ENCODE measurements at places on chromosomes 12 and 14.

DNA sequence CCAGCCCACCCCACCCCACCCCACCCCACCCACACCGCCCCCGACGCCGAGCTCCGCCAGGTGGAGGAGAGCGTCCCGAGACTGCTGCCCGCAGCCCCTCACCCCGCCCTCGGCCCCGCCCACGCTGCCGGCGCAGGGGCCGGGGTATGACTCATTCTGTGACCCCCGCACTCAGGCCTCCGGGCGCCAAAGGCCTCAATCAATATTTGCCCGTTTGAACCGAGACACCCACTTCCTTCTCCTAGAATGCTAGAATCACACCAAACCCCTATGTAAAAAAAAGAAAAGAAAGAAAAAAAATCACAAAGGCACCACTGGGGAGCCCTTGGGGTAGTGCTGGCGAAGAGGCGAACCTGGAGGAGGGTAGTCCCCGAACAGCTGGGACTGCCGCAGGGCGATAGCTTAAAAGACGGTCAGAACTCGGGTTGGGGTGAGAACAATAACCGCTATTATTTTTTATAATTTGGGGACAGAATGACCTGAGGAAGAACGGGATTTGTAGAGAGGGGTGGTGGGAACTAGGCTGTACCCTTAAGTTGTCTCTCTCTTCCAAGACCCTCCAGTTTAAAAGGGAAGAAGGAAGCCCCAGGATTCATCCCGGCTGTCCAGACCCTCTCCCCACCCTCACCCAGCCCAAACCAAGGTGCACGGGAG is 894 bp downstream of the KRT8 start:
- DNase-seq, result no peak

DNA sequence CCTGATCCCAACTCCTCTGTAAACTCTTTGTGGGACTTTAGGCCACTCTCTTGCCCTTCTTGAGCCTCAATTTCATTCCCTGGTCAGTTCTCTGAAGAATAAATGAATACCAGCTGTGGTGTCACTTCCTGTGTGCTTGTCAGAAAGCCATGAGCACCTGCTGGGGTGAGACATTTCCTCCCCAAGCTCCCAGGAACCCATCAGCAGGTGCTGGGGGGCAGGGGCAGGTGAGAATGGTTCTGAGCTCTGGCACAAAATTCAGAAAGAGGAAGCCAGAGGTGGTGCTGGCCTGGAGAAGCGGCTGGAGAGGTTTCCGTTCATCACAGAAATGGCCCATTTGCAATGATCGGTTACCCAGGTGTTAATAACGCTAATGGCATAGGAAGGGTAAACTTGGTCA is 14.9 kb downstream of the LHX5 start:
- DNase-seq, result no peak

DNA sequence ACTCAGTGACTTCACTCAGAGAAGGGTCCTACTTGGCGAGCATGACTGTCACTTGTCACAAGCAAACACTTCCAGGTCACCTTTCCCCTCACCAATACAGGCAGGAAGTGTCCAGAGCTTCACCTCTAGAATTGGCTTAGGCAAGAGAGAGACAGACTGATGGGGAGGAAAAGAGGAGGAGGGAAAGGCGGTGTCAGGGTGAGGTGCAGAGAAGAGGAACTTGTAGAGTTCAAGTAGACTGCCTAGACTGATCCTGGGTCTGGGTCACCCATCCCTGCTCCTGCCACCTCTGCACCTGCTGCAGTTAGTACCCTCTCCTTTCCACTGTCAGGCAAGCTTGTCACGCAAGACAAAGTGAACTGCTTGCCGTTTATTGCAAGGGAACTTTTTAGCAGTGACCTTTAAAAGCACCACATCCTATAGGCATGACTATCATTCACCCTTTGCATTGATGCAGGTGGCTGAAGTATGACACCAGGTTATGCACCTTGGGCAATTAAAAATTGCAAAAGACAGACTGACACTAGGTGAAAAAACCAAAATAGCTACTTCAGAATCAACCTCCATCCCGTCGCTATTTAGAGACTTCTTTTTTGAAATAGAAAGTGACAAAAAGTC is 292.4 kb downstream of the SYT1 start:
- no peak for DNase-seq

GRCh38 chr12:54052438-54053002 is 1.1 kb upstream of the HOXC4 start:
- no peak for DNase-seq

DNA sequence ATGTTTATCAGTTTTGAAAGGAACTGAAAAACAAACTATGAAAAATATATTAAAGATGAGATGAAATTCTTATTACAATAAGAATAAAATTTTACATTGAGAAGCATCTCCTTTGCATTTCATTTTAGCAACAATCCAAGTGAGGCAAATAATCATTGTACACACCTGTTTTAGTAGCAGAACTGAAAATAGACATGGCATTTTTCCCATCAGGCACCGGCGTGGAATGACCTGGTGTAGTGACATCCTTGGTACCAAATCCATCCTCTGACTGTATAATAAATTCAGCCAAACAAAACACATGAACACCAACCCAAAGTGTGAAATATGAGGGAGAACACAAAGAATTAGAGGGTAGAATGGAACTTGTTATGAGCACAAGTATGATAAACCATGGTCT is 271.4 kb downstream of the MED13L start:
- no peak for DNase-seq

DNA sequence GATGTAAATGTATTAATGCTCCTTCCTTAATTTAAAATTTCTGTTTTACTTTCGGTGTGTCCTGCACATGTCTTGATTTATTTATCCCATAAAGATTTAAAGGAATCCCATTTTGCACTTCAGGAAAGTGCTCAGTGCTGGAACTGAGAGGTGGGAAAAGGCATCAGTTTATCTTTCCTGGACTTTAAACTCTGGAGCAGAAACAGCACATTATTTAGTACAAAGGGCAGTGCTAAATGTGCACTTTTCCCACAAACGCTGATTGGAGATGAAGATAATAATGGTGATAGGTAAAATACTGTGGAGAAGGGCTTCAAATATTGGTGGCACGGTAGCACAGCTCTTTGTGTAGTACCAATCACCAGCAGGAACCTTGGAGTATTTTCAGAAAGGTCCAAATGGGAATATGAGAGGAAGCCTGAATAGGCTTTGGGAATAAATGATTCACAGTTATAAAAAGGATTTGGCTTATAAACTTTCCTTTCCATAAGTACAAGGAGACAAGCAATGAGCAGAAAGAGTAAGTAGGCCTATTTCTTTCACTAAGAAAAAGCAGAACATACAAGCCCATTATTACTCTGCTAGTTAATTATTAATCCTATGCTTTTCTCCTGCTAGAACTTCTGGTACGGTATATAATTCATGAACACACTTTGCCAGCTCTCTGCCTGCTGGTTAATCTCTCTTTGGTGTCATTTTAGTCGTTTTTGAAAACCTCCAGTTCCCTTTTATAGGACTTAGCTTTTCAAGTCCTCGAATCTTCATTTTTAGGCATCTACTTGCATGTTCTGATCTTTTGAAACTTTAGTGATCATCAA is 58.3 kb downstream of the SLC15A5 start:
- DNase-seq, result no peak

DNA sequence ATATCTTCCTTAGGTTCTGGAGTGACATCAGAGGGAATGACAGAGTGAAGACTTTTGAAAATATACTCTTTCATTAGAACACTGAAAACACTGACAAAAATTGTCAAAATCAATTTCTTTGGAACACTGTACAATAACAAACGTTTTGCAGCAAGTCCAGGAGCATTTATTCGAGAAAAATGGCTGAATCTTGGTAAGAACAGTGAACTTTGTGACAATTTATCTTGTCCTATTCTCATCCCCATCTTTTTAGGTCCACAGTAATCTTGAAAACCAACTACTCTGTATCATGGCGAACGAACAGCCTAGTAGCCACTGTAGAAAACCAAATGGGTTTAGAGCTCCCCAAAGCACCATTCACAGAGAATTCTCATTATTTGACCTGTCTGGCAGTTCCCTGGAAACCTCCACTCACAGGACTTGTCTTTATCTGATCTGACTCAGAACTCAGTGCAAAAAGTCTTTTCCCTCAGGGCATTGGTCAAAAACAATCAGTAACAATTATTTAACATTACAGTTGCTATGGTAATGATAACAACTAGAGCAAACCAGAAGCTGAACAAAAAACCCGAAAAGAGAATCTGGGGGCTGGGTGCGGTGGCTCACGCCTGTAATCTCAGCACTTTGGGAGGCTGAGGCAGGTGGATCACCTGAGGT is 20.3 kb upstream of the PPP2R5E start:
- DNase-seq, result no peak
